ENCODE measurements at places on chromosomes 4 and X.

DNA sequence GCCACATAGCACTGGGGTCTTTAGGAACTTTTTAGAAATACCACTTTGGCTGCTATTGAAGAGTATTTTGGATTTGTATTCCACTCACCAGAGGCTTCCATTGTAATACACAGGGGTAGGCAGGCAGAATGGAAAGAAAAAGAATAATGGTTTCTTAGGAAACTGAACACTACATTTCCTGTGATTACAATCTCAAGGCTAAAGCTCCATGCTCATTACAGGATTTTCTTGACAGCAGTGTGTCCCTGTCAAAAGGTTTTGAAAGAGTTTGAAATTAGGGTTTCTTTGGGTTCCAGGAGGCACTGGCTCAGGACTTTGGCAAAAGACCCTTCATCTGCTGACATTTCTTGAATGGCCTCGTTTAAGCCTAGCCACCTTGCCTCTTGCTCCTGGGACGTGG is 74.8 kb upstream of the STIM2 start:
- no peak for DNase-seq

DNA sequence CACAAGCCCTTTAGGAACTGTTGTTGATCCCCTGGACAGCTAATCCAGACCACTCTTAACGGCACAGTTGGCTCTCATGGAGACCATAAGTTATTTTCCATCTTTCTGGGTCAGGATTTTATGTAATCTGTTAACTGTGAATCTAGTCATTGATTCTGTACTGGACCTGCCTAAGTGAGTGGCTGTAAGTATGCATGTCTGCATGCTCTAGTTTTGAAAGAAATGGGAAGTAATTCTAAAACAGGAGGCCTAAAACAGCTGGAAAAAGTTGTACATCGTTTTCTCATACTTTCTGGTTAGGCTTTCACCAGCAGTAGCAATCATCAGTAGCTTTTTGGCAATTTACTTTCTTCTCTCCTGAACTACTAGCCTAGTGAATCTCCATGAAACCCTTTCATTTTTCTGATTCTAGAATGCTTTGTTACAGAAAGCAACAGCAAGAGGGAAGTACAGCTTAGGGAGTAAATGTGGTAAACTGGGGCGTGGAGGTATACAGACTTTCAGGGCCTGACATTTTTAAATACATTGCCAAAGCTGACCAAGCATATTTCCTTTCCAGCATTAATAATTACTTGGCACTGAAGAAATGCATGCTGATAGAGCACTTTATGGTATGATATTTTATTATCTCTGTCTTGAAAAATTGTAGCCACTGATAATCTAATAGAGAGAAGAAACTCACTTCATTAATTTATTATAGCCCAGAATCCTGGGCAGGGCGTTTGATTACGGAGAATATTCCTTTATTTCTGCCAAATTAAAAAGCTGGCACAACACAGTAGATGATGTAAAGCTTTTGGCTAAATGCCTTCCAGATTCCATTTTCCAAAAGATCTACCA is 202.7 kb downstream of the BANK1 start:
- no peak for DNase-seq

DNA sequence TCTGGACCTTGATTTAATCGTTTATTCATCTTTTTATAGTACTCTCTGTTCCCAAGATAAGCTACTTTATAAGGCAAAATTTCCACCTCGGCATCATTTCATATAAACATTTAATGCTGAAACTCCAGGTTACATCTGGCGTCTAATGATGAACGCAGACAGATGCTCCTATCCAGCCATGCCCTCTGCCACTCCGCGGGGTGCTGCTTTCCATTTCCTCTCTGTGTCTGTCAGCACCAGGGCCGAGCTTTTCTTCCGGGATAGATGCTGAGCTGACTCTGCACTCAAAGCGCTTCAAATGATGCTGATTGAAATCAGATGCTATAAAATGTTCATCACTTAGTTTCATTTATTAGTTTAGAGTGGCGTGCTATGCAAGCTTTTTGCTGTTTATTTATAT is 80.5 kb upstream of the HELT start:
- no peak for DNase-seq

GRCh38 chr4:16045687-16046086 is 38.1 kb downstream of the PROM1 start:
- DNase-seq, result no peak

DNA sequence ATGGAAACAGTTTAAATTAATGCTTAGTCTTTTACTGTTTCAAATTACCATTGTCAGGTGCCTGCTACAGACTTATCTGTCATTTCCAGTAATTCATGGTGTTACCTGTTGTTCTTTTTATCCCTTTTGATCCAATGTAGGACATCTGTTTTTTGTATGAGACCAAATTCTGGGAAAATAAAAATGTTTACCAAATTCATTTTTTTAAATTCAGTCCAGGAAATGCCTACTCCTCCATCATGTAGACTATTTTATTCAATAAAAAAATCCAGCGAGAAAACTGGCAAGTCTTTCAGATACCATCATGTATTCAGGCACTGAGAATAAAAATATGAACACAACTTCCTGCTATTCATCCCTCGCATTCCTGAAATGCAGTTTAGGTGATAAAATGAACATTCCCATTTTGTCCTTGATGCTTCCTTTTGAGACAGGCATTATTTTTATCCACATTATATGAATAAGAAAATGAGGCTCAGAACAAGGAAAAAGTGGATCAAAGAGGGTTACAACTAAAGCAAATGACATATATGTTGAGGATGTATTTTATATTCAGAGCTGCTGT is 584.2 kb downstream of the SPRY1 start:
- no peak for DNase-seq

- no peak for DNase-seq
Observed at GRCh38 chr4:185542626-185543315, 7.5 kb upstream of the PDLIM3 start.

DNA sequence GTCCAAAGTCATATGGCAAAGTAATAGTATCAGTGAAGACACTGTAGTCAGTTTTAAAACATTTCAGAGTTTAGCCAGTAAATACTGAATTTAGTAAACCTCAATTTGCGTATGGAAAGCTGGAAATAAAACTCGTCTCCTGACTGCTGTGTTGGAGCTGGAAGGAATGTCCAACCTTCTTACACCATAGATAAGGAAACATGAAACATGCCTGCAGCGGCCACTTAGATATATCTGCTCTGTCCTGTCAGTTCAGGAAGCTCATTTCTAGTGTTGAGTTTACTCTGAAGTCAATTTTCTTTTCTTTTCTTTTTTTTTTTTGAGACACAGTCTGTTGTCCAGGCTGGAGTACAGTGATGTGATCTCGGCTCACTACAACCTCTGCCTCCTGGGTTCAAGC is 21.2 kb downstream of the ARHGAP10 start:
- no peak for DNase-seq

- no peak for DNase-seq
Observed at GRCh38 chr4:177032341-177032740, 239.6 kb upstream of the VEGFC start.

GRCh38 chr4:148065075-148065474 is 333.2 kb downstream of the ARHGAP10 start:
- DNase-seq, result peak; percentile 53

DNA sequence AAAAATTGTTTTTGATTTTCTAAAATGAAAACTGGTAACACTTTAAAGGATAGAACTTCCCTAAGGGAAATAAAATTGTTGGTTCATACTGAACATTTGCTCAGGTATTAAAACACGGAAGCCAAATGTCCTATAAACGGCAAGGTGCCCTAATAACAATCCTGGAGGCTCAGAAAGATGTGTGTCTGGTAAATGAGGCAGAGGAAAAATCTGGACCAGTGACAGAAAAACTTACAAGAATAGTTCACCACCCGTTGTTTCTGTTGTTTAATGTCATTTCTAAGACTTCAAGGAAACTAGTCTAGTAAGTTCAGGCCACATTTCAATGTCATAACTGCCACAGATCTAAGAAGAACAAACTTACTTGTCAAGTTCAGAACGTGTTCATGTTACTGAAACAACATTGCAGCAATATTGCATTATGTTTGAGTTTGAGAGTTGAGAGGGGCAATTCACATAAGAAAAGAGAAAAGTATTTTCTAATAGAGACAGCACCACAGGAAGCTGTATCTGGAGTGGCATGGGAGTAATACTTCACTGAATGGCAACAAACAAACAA is 476.6 kb downstream of the GRXCR1 start:
- no peak for DNase-seq

DNA sequence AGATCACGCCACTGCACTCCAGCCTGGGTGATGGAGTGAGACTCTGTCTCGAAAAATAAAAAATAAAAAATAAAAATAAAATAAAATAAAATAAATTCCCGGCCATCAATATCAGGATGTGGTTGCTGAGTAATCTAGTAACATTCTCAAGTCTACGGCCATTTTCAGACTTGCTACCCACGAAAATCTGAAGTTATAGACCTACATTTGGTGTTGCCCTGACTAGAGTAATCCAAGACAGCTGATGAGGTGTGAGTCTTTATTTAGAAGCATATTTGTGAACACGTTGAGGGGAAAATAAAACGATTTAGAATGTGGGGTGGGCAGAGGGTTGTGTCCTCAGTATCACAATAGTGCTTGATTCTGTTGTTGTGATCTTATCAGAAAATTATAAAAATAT is 130.2 kb upstream of the MID1 start:
- no peak for DNase-seq

DNA sequence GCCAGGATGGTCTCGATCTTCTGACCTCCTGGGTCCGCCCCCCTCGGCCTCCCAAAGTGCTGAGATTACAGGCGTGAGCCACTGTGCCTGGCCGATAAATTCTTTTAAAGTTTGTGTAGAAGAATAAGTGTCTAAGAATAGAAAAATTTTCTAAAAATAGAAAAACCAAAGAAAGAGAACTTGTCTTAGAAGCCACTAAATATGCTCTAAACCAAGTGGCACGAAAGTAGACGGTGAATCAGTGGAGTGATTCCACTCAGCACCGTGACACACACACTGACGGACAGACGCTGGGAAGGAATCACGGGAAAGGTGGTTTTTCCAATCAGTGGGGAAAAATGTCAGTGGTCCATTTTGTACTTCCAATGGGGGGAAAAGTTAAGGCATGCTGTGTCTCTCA is 72.7 kb upstream of the PSAPL1 start:
- DNase-seq, result no peak

DNA sequence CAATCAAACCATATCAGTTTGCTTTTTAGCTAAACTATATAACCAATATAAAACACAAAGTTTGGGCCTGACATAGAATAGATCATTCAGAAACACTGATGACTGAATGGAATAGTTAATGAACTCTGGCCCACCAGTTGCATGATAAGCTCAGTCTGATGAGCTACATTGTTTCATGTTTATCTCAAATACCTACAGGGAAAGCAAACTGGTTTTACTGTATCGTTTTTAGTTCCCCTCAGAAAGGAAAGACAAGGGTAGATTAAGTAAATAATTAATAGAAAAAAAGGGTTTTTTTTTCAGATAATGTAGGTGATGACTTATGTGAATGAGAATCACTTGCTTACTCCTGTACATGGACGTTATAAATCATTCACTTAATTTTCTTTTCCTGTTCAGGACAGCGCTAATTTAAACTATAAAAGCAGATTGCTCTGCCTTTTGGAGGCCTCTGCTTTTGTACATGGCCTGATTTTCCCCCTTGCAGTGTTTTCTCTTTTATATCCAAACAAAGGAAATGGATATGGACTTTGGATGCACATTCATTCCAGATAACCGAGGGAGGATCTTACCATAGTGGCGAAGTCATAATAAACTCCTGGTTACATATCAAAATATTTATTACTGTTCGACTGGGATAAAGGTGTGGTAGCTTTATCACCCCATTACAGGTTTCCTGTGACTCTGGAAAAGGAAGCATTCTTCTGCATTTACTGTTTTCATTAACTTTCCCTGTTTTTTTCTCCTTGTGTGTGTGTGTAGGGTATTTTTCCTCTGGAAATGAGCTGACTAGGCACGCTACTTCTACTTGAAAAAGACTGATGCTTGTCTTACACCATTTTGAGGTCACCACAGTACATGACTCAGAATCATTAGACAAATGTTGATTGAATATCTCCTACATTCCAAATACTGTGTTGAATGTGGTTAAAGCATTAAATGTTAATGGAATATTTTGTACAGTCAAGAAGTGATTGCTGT is 373.1 kb upstream of the HS3ST1 start:
- DNase-seq, result no peak

DNA sequence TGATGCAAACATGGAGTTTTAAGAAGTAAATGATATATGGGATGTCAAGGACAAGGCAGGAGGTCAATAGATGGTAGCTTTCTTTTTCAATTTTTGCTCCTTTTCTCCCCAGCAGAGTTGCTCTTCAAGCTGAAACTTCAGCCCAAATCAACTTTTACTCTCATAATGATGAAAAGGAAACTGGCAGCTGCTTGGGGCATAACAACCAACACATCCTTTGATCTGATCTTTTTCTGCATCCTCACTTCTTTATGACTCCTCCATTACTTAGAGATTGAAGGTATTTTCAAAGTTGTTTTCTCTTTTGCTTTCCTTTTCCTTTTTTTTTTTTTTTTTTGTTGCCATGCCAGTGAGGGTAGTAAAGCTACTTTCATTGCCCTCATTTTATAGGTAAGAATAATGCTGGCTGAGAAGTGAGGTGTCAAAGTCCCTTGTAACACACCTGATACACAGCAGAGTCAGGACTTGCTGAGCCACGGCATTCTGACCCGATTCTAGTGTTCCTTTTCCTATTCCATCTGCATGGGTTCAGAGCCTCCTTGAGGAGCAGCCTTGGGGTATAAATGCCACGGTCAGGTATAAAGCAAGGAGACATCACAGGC is 26.9 kb downstream of the SLC2A9 start:
- DNase-seq, result no peak

GRCh38 chr4:34158878-34159277 is 2085.4 kb downstream of the ARAP2 start:
- peak; percentile 46 for DNase-seq

DNA sequence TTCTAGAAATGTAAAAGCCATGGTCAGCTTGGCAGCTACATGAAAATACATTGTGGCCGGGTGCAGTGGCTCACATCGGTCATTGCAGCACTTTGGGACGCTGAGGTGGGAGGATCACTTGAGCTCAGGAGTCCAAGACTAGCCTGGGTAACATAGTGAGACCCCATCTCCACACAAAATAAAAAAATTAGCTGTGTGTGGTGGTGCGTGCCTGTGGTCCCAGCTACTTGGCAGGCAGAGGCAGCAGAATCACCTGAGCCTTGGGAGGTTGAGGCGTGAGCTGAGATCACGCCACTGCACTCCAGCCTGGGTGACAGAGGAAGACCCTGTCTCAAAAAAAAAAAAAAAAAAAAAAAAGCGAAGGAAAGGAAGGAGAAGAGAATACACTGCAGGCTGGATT is 29.0 kb downstream of the RNF212 start:
- DNase-seq, result no peak

- DNase-seq, result no peak
Observed at GRCh38 chr4:1413687-1414479, 7.6 kb upstream of the NKX1-1 start.

- no peak for DNase-seq
Observed at GRCh38 chrX:52220936-52221335, 36.2 kb downstream of the MAGED4 start.

DNA sequence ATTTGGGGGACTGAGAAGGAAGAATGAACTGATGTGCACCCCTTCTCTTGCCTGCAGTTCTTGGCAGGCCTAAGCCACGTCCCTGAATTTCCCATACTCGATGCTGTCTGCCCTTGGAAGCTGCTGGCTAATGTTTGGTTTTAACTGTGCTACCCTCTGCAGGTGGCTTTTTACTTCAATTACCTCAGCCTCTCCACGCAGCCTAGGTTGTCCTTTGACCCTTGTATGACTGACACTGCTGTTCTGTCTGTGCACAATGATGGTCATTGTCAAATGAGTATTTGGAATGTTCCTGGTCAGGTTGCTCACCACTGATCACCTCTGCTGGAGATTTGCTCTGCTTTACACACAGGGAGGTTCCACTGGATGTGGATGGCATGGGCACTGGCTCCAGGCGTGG is 137.1 kb downstream of the ZNF518B start:
- peak; percentile 69 for DNase-seq

GRCh38 chr4:2047781-2048581 is 11.1 kb upstream of the NAT8L start:
- DNase-seq, result peak; percentile 45

Measured in islet precursor cell (in vitro differentiated cells).